ENCODE measurements at places on chromosomes 7 and 10.

- DNase-seq: no peak
Observed at GRCh38 chr7:138285129-138285528, 174.9 kb upstream of the TRIM24 start.

GRCh38 chr10:52779541-52780390 lies 7.2 kb upstream of the MBL2 start:
- no peak for DNase-seq

- no peak for DNase-seq
Observed at GRCh38 chr10:31677195-31678138, 251.2 kb downstream of the ARHGAP12 start.

GRCh38 chr7:137304165-137304564 lies 39.4 kb downstream of the PTN start:
- DNase-seq: no peak

DNA sequence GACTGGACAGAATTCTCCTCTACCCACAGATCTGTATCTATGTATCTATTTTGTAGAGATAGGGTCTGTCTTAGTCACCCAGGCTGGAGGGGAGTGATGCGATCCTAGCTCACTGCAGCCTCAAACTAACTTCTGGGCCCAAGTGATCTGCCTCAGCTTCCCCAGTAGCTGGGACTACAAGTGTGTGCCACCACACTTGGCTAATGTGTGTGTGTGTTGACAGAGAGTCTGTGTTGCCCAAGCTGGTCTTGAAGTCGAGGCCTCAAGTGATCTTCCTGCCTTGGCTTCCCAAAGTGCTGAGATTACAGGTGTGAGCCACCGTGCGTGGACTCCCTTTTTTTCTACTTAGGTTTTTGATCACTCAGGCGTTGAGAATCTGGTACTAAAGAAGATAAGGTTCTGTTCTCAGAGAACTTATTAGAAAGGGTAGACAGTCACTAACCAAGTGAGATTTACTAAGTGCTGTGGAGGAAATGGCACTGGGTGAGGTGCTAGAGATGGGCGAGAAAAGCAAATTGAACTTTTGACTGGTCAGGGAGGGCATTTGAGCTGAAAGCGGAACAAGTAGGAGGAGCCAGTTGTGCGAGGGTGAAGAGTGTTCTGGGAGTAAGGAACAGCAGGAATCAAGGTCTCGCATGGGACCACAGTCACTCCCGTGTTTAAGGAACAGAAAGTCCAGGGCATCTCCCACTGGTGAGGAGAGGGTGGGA lies 18.0 kb downstream of the NDUFB2 start:
- DNase-seq: no peak

DNA sequence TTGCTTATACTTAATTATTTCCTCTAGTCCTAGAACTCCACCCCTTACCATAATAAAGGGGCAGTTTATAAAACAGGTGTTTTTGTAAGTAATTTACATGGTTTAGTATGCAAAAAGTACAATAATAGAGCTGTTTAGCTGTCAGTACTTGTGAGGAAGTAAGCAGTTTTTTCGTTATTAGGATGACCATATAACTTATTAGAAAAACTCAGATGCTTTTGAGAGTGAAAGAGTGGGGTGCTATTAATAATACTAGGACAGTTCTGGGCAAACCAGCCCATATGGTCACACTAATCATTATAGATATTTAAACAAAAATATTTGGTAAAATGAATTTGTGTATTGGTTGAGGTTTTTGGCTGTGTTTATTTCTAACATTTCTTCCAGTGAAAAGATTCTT lies 201.9 kb upstream of the KAT6B start:
- DNase-seq: no peak

GRCh38 chr10:12712293-12712983 lies 289.1 kb downstream of the CCDC3 start:
- no peak for DNase-seq

GRCh38 chr7:98785929-98786571 lies 83.8 kb downstream of the TMEM130 start:
- DNase-seq: no peak

DNA sequence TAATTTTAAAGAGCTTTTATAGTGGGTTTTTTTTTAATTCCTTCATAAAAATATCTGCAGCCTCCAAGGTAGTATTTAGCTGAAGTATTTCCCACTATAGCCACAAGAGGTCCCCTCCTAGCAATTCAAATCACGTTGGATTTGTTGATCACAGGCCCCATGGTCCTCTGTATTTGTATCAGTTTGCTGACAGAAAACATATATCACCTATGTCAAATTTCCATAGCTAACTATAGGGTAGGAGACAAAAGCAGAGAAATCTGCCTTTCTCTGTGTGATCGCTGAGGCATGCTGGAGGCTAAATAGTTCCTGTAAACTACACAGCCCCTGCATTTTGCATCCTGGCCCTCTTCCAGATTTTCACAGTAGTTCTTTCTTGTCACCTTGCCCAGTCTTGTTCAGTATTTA lies 1.7 kb upstream of the CTNNA3 start:
- no peak for DNase-seq

DNA sequence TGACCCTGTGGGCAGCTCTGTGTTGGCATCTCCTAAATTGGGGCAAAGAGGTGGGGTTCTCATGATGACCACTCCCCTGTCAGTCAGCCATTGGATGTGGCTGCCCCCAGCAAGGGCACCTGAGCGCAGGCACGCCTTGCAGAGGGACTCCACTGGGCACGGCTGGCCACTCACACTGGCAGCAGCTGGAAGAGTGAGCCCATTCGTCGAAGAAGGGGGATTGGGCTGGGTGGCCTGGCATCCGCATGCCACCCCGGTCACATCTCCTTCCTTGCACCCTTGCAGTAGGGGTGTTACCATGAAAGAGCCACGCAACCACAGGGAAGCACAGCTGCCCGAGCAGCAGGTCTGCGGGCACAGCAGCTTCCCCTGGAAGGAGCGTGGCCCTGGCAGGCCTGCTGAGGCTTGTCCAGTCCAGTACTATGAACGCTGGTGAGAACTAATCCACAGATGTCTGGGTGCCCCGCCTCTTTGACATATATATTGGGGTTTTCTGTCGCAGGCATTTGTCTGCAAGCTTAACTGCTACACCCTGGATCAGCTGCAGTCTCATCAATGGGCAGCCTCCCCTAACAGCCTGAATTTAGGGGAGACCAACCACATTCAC lies 25.7 kb upstream of the GRB10 start:
- no peak for DNase-seq

DNA sequence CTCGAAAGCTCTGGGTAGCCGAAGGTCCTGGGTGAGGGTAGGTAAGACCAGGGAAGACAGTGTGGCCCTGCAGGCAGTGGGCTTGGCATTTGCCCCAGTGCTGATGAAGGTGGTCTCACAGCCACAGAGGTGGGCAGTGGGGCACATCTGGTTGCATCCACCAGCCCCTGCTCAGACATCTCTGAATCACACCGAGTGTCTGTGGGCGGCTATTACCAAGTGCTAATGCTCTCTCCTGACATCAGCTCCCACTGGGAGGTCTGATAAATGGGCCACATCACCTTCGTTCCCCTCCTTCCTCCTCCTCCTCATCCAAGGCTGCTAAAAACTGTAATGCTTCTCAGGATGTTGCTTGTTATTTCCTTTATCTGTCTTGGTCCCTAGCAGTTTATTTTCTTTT lies 330.9 kb upstream of the COBL start:
- no peak for DNase-seq

- DNase-seq: peak; percentile 21
Observed at GRCh38 chr10:36574207-36574606, 551.2 kb upstream of the ANKRD30A start.

DNA sequence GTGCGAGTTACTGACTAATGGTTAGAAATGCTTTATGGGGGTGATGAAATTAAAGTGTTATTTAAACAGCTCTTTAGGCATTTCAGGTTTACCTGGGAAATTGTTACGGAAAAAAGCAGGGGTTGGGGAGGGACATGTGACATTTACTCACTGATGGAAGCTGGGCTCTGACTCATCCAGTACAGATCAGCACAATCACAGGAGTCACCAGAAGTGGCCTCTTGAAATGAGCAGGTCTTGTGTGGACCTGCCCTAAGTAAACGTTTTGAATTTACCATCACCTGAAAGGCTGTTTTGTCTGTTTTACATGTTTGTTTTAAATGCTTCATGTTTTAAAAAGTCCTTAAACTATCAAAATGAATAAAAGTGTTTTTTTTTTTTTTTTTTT lies 2.3 kb downstream of the GLRX3 start:
- no peak for DNase-seq

DNA sequence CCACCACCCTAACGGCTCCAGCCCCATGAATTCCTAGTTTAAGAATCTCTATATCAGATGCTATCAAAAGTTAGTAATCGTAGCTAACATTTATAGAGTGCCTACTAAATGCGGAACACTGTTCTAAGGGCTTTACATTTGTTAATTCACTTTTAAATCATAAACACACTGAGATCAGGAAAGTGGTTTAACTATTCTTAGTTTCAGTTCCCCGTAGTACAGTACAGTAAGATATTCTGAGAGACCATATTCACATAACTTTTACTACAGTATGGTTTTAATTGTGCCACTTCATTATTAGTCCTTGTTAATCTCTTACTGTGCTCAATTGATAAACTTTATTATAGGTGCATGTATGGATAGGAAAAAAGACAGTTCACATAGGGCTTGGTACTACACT lies 22.5 kb downstream of the SYPL1 start:
- DNase-seq: no peak

GRCh38 chr7:134946260-134946659 lies 40.0 kb upstream of the AGBL3 start:
- DNase-seq: no peak

DNA sequence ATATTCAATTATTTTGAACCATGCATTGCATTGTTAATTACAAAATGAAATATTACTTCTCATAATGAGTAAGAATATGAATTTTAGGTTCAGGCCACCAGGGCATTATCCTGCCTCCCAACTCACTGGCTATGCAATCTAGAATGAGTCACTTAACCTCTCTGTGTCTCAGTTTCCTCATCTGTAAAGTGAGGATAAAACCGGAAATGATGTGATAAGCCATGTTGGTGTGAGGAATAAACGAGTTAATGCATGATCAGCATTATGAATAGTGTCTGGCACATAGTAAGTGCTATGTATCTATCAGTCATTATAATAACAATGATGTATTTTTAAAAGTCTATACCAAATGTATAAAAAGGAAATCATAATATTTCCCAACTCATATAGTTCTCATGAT lies 85.5 kb downstream of the SEMA3D start:
- no peak for DNase-seq

DNA sequence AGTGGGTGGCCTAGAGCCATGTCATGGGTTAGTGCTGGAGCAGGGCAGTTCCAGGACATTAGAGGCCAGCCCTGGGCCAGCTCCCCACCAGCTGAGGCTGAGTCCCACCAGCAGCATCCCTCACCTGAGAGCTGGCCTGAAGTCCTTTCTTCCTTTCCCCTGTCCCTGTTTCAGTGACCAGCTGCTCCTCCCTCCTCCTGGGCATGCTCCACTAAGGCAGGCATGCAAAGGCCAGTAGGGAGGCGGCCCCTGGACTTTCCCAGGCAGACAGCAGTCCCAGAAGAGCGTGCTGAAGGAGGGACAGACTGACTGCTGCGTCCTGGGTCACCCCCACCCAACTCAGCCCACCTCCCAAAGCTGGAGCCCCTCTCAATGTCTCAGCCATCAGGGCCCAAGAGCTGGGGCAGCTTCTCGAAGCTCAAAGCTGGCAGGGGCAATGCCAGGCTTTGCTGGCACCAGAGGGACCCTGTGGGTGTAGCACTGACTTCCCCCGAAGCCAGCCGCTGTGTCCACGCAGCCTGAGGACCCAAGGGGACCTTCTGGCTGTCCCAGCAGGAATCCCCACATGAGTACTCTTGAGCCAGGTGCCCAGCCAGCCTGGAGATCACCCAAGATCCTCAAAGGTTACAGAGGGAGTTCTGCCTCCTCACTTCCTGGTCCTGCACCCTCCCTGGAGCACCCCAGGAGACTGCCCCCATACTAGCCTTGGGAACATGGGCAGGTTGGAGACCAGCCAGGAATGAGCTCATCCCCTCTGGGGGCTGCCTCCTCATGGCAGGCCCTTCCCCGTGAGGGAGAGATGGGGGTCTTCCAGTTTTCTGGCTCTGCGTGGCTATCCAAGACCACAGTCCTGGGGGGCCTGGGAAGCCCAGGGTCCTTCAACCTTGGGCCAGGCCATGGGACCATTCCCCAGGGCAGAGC lies 35.2 kb upstream of the RET start:
- peak; percentile 43 for DNase-seq

DNA sequence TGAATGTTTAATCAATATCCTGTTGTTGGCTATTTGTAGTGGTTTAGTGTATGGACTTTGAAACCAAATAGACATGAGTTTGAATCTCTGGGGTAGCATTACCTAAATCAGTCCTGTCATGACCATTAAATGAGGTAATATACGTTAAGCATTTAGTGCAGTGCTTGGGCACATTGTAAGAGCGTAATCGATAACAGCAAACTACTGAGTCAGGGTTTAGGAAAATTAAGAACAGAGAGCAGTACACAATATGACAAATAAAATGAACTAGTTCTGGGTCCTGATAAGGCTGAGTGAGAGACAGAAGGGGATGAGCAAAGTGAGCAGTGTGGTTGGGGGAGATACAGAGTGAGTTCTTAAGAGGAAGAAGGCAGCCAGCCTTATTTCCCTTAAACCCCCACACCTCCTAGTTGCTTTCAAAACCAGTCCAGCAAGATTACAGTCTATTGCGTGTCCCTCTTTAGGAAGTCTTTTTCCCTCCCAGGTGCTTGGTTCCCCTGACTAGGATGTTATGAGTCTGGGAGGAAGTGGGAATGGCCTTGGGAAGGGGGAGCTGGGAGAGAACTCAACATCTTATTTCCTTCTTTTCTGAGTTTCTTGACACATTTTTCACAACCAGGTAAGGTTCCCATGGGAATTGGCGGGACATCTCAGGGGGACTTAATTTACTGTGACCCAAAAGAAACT lies 171.0 kb downstream of the SND1 start:
- no peak for DNase-seq

GRCh38 chr7:85716353-85716752 lies 529.5 kb upstream of the SEMA3D start:
- DNase-seq: no peak

GRCh38 chr7:158572000-158572828 lies 15.4 kb downstream of the PTPRN2 start:
- no peak for DNase-seq

- no peak for DNase-seq
Observed at GRCh38 chr7:42506097-42506496, 269.1 kb upstream of the GLI3 start.

- no peak for DNase-seq
Observed at GRCh38 chr10:103336370-103336769, 14.6 kb downstream of the PCGF6 start.

DNA sequence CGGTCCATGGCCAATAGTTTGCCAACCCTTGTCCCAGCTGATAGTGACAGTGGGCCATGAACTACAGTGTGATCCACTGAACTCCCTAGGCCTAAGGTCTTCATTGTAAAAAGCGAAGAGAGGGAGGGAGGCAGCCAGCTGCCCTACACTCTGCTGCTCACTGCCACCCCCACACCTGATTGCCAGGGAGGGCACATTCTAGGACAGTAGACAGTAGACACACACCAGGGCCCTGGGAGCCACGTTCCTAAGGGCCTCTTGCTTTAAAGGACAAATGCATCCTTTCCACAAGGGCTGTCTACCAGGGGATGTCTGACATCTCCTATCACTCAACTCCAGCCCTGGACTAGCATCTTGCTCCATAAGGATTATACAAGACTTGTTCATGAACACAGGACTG lies 122.2 kb downstream of the DLG5 start:
- DNase-seq: no peak
